Left renal pelvis (tissue), 4 donors: ENCODE measurements at places on chromosomes 6 and 20. TPM values are rescaled to one million over a fixed set of nuclear protein-coding genes. Genes with fewer than 3 reads are reported as not detected.

SPTLC3 gene
- 24.7 TPM for polyA plus RNA-seq

TSPYL1 gene
- 80.9 TPM for polyA plus RNA-seq

POLR3F gene
- 21.9 TPM for polyA plus RNA-seq

FRK gene
- polyA plus RNA-seq: 5.8 TPM

GRM1 gene
- polyA plus RNA-seq: 0.39 TPM

EMILIN3 gene
- polyA plus RNA-seq: 43.3 TPM

SLC52A3 gene
- 3.9 TPM for polyA plus RNA-seq

RTF2 gene
- polyA plus RNA-seq: 94.5 TPM

SLA2 gene
- 0.30 TPM for polyA plus RNA-seq

ASIP gene
- not detected for polyA plus RNA-seq

SALL4 gene
- polyA plus RNA-seq: 4.6 TPM
